Calu3 (cell line): ENCODE measurements at places on chromosomes 2 and 18. TPM values are rescaled to one million over a fixed set of nuclear protein-coding genes. Genes with fewer than 3 reads are reported as not detected.

DNA sequence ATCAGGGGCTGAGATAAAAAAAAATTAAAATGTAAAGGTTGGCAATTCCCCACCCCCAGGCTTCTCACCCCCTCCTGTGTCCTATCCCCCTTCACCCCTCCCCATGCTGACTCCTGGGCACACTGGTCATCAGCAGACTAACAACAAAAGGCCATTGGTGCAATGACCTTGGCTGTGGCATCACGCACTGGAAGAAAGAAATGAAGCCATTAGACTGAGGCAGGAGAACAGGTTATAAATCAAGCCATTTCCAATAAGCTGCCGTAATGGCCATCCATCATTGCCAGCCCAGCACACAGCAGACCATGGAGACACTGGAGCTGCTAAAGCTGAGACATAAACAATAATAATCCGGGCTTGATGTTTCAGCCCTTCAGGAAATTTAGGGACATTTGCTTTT, 342.4 kb upstream of the ETAA1 start:
- no peak for DNase-seq
- H3K36me3 ChIP-seq, result no peaks in the 10 kb centered on the region
- no peaks in the 10 kb centered on the region for H3K27me3 ChIP-seq

- H3K36me3 ChIP-seq, result peaks cover 9% of the 10 kb centered on the region
- peaks cover 28% of the 10 kb centered on the region for H3K4me1 ChIP-seq
- no peaks in the 10 kb centered on the region for H3K27me3 ChIP-seq
Measured at GRCh38 chr2:226031647-226032501, 632.4 kb downstream of the NYAP2 start.

COPS9 gene
- 94.4 and 106 TPM in 2 replicates for total RNA-seq

GRCh38 chr2:102129951-102130646, 12.4 kb upstream of the IL1R1 start:
- no peaks in the 10 kb centered on the region for H3K36me3 ChIP-seq
- H3K27ac ChIP-seq, result no peak overlapping the region
- H3K4me1 ChIP-seq, result no peaks in the 10 kb centered on the region
- no peak for DNase-seq

EML6 gene
- 0.45 and 1.1 TPM in 2 replicates for total RNA-seq

GPR55 gene
- total RNA-seq, result not detected in 2 replicates

- no peaks in the 10 kb centered on the region for H3K27me3 ChIP-seq
- no peak overlapping the region for H3K4me3 ChIP-seq
- H3K36me3 ChIP-seq, result no peaks in the 10 kb centered on the region
- H3K27ac ChIP-seq, result no peak overlapping the region
Measured at GRCh38 chr18:78875016-78875777, 104.4 kb upstream of the SALL3 start.

GRCh38 chr2:9760069-9760901, 83.0 kb upstream of the TAF1B start:
- no peak overlapping the region for H3K27ac ChIP-seq
- peaks cover 24% of the 10 kb centered on the region for H3K4me1 ChIP-seq
- peaks cover 15% of the 10 kb centered on the region for H3K27me3 ChIP-seq
- DNase-seq, result no peak

SH3RF3 gene
- 0.17 and 0.29 TPM in 2 replicates for total RNA-seq

ZNG1B gene
- total RNA-seq, result 45.0 and 49.7 TPM in 2 replicates

PRKAG3 gene
- total RNA-seq, result not detected in 2 replicates

GALNT3 gene
- 75.0 and 79.8 TPM in 2 replicates for total RNA-seq

DNA sequence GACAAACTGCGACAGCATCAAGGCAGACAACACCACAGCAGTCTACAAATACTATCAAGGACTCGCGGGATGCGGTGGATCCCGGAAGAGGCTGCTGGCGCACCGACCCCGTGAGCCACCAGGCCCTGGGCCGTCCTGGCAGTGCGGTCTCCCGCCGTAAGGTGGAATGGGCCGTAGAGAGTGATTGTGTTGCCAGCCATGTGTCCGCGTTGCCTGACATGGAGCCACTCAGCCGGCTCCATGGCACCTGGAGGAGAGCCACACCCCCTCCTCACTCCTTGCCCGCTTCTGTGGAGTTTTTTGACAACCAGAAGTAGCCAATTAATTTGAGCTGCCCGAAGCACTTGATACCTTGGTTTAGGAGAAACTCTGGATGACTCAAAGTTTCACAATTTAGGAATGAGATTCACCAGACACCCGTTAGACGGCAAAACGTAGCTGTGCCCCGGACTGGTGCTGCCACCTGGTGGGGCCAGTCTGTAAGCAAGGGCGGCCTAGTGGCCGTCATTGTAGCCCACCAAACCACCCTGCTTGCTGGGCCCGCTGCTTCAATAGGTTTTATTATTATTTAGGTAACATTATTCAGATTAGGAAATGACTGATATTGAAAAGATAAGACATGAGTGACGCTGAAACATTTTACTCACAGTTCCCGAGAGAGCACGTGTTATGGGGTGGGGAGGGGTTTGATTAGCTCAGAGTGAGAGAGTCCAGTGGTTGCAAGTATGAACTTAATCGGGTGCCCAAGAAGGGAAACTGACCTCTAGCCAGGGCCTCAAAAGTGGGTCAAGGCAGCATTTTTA, 10.2 kb upstream of the IMP4 start:
- H3K27me3 ChIP-seq, result peaks cover 57% of the 10 kb centered on the region
- no peak overlapping the region for H3K4me3 ChIP-seq
- H3K36me3 ChIP-seq, result peaks cover 12% of the 10 kb centered on the region
- peak; percentile 85 for DNase-seq
- no peak overlapping the region for H3K27ac ChIP-seq

DNA sequence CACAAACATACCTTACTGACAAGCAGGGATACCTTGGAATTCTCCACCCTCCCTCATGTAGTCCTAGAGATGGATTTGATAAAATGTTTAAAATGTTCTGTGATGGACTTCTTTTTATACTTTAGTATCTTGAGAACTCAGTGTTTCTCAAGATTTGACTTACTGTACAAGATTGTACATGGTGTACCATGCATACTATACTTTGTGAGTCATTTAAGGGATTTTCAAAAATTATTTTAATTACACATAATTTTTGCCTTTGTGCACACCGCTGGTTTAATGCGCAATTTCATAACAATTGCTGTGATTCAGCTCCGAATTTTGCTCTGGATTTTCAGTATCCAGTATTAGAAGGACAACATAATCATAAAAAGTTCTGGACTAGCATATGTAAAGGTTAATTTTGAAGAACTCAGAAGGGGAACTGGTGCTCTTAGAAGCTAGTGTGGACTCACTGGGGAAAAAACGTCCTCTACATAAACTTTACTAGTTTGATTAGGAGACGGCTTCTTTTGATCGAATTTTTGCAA, 78.6 kb upstream of the ACSL3 start:
- no peaks in the 10 kb centered on the region for H3K4me1 ChIP-seq
- H3K4me3 ChIP-seq, result no peak overlapping the region
- H3K36me3 ChIP-seq, result no peaks in the 10 kb centered on the region
- DNase-seq, result no peak

GRCh38 chr2:173414823-173415322, 60.2 kb downstream of the CDCA7 start:
- H3K4me1 ChIP-seq, result peaks cover 22% of the 10 kb centered on the region
- peak overlapping the region; percentile 84 for H3K27ac ChIP-seq
- H3K36me3 ChIP-seq, result no peaks in the 10 kb centered on the region
- no peak overlapping the region for H3K4me3 ChIP-seq
- peak; percentile 76 for DNase-seq

- DNase-seq, result no peak
- H3K4me3 ChIP-seq, result peak overlapping the region; percentile 68
- H3K4me1 ChIP-seq, result no peaks in the 10 kb centered on the region
- peaks cover 76% of the 10 kb centered on the region for H3K27me3 ChIP-seq
- no peaks in the 10 kb centered on the region for H3K36me3 ChIP-seq
Measured at GRCh38 chr2:148888986-148889385, 14.0 kb downstream of the KIF5C start.

DNA sequence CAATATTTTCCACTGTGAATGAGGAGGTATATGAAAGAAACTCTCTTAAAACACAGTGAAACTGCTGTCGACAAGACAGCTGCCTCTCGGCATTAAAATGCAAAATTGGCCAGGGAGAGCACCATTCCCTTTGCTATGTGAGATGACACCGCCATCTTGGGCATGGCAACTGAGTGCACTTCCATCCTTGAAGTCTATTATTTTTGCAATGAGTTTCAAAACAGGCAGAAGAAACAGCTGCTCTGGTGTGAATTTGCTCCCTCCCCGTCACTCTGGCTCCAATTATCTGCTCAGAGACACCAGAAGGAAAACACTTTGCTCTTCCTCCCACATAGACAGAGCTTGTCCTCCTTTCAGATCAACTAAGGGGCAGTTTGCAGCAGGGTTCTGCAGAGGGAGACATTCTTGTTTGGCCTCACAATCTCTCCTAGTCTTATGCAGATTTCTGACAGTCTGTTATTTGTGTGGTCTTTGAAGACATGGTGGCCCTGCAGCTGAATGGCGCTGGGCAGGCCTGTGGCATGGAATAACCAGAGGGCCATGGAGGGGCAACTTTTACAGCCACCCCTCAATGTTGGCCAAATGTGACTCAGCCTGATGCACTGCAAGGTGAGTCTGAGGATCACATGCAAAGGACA, 48.6 kb upstream of the SEC11C start:
- no peak for DNase-seq
- H3K4me3 ChIP-seq, result no peak overlapping the region
- H3K27ac ChIP-seq, result no peak overlapping the region
- H3K27me3 ChIP-seq, result peaks cover 93% of the 10 kb centered on the region
- no peaks in the 10 kb centered on the region for H3K4me1 ChIP-seq
- no peaks in the 10 kb centered on the region for H3K36me3 ChIP-seq

SLC19A3 gene
- total RNA-seq, result 63.8 and 82.4 TPM in 2 replicates

- no peak for DNase-seq
- no peaks in the 10 kb centered on the region for H3K27me3 ChIP-seq
- H3K36me3 ChIP-seq, result no peaks in the 10 kb centered on the region
- no peak overlapping the region for H3K27ac ChIP-seq
Measured at GRCh38 chr2:8279506-8279905, 402.4 kb upstream of the ID2 start.

CD8B2 gene
- total RNA-seq, result not detected in 2 replicates

DNA sequence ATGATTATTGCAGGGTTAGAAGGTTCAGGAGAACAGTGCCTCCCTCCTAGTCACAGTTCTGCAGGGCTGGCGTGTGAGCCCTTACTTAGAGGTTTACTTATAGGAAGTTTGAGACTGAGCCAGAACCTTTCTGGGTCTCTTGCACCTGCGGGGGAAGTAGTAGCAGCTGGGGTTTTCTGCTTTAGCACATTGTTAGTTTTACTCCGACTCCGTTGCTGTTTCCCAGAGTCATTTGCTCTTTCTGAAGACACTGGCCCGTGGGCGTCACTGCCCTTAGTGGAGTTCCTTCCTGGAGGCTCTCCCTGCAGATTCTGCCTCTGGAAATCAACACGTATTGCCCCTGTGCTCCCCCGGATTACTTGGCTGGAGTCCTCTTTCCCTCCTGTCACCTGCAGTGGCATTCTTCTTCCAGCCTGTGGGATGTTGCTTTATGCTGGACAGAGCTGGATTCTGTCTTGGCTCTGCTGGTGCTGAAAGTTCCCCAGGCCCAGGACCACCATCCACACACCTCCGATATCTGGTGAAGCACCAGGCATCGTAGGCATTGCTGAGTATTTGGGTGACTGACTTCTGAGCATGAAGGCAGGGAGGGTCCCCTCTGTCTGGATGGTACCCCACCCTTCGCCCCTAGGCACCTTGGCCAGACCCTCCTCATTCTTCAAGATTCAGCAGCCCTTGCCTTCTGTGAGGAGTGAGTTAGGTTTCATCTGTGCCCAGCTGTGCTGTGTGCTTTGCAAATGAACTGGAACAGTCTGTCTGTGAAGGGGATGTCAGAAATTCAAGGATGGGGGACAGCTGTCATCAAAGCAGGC, 51.7 kb downstream of the AGAP1 start:
- peaks cover 54% of the 10 kb centered on the region for H3K4me1 ChIP-seq
- H3K27me3 ChIP-seq, result no peaks in the 10 kb centered on the region
- H3K4me3 ChIP-seq, result no peak overlapping the region
- peaks cover 10% of the 10 kb centered on the region for H3K36me3 ChIP-seq
- DNase-seq, result no peak

HPCAL1 gene
- 34.0 and 35.1 TPM in 2 replicates for total RNA-seq

- no peaks in the 10 kb centered on the region for H3K36me3 ChIP-seq
- no peaks in the 10 kb centered on the region for H3K27me3 ChIP-seq
- no peak overlapping the region for H3K27ac ChIP-seq
- no peak for DNase-seq
- H3K4me1 ChIP-seq, result no peaks in the 10 kb centered on the region
- no peak overlapping the region for H3K4me3 ChIP-seq
Measured at GRCh38 chr2:4674007-4674406, 970.6 kb downstream of the DCDC2C start.

GRCh38 chr2:127410871-127411652, 7.2 kb upstream of the PROC start:
- H3K27ac ChIP-seq, result peak overlapping the region; percentile 33
- no peaks in the 10 kb centered on the region for H3K27me3 ChIP-seq
- H3K4me1 ChIP-seq, result peaks cover 48% of the 10 kb centered on the region
- peaks cover 24% of the 10 kb centered on the region for H3K36me3 ChIP-seq
- no peak overlapping the region for H3K4me3 ChIP-seq

DNA sequence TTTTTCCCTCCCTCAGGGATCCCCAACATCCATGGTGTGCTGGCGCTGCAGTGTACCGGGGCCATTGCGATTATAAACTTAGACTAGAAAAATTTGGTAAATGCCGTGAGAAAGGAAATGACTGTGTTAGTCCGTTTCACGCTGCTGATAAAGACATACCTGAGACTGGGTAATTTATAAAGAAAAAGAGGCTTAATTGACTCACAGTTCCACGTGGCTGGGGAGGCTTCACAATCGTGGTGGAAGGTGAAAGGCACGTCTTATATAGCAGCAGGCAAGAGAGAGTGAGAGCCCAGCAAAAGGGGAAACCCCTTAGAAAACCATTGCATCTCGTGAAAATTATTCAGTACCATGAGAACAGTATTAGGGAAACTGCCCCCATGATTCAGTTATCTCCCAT, 44.3 kb downstream of the NTSR2 start:
- no peaks in the 10 kb centered on the region for H3K36me3 ChIP-seq
- H3K27ac ChIP-seq, result no peak overlapping the region
- H3K27me3 ChIP-seq, result peaks cover 61% of the 10 kb centered on the region

ADRA2B gene
- total RNA-seq, result 0.22 TPM in 1 of 2 replicates, not detected in the other

RHBDD1 gene
- 28.7 and 32.8 TPM in 2 replicates for total RNA-seq

CCBE1 gene
- 0.05 and 0.12 TPM in 2 replicates for total RNA-seq

TTN gene
- 0.07 and 0.24 TPM in 2 replicates for total RNA-seq

- no peaks in the 10 kb centered on the region for H3K27me3 ChIP-seq
- peak overlapping the region; percentile 25 for H3K27ac ChIP-seq
- no peak overlapping the region for H3K4me3 ChIP-seq
- no peak for DNase-seq
Measured at GRCh38 chr2:26076001-26076587, 42.2 kb downstream of the RAB10 start.

- no peaks in the 10 kb centered on the region for H3K36me3 ChIP-seq
- H3K4me3 ChIP-seq, result no peak overlapping the region
- peaks cover 14% of the 10 kb centered on the region for H3K27me3 ChIP-seq
- H3K27ac ChIP-seq, result no peak overlapping the region
- no peaks in the 10 kb centered on the region for H3K4me1 ChIP-seq
Measured at GRCh38 chr2:232626584-232626983, 6.8 kb upstream of the EFHD1 start.
